Endothelial cell of umbilical vein (primary cell): ENCODE measurements at places on chromosomes 5 and 9. TPM values are rescaled to one million over a fixed set of nuclear protein-coding genes. Genes with fewer than 3 reads are reported as not detected.

The PTGDS gene
- not detected in 2 replicates for total RNA-seq

The STX17 gene
- 14.8 and 17.6 TPM in 2 replicates for total RNA-seq

- DNase-seq = no peak
- H3K4me3 ChIP-seq = no peak overlapping the region
- no peaks in the 10 kb centered on the region for H3K4me1 ChIP-seq
- H3K27ac ChIP-seq = no peak overlapping the region
Measured at GRCh38 chr5:86824637-86825036, 206.9 kb downstream of the COX7C start.

GRCh38 chr5:5675511-5675910 is 253.0 kb downstream of the ICE1 start:
- no peak overlapping the region for H3K4me3 ChIP-seq
- no peaks in the 10 kb centered on the region for H3K36me3 ChIP-seq
- H3K4me1 ChIP-seq = no peaks in the 10 kb centered on the region
- no peak for DNase-seq

- H3K27ac ChIP-seq = no peak overlapping the region
- no peaks in the 10 kb centered on the region for H3K36me3 ChIP-seq
- no peak overlapping the region for H3K4me3 ChIP-seq
Measured at GRCh38 chr9:127168756-127169574, 46.5 kb upstream of the ANGPTL2 start.

- H3K27ac ChIP-seq = no peak overlapping the region
- H3K36me3 ChIP-seq = peaks cover 50% of the 10 kb centered on the region
- no peak overlapping the region for H3K4me3 ChIP-seq
- no peaks in the 10 kb centered on the region for H3K27me3 ChIP-seq
- no peaks in the 10 kb centered on the region for H3K4me1 ChIP-seq
- no peak for DNase-seq
Measured at GRCh38 chr9:114359801-114360200, 28.0 kb downstream of the AKNA start.

DNA sequence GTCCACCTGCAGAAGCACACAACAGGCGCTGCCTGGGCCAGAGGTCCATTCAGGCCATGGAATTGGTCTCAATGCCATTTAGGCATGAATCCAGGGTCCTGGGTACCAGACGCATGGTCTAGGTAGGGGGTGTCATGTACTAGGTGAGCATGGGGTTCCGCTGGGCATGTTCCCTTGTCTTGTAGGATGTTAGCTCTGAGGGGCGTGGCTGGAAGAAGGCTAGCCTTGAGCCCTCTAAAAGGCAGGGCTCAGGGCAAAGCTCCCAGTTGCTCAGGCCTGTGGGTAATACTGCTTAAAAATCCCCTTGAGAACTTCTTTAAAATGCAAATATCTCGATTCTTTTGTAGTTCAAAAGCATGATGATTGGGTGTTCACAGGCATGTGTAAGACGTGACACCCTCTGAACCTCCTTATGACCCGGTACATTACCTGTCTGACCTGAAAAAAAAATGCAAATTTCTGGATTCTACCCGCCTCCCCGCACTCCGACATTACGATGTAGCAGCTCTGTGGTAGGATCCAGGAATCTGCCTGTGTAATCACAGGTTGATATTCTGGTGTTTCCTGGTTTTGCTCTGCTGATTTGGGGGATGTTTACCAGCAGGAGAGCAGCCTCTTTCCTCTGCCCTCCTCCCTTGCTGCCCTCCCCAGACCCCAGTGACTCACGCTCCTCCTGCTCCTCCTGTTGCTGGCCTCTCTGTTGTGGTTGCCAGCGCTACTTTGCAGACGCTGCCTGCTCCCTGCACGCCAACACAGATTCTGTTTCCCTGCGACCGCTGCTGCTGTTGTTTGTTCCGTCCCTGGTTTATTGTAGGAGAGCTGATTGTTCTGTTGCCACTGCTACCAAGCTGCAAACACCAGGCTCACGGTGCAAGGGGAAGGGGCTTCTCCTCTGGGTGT is 5.7 kb downstream of the TMC1 start:
- H3K36me3 ChIP-seq = no peaks in the 10 kb centered on the region
- no peaks in the 10 kb centered on the region for H3K27me3 ChIP-seq
- no peak overlapping the region for H3K4me3 ChIP-seq
- peak overlapping the region; percentile 97 for H3K27ac ChIP-seq
- DNase-seq = peak; percentile 97

GRCh38 chr9:93891549-93892310 is 63.4 kb downstream of the BARX1 start:
- DNase-seq = no peak
- H3K27ac ChIP-seq = no peak overlapping the region
- H3K27me3 ChIP-seq = no peaks in the 10 kb centered on the region
- H3K4me1 ChIP-seq = no peaks in the 10 kb centered on the region
- no peaks in the 10 kb centered on the region for H3K36me3 ChIP-seq

- no peaks in the 10 kb centered on the region for H3K36me3 ChIP-seq
- H3K27ac ChIP-seq = no peak overlapping the region
- peaks cover 3% of the 10 kb centered on the region for H3K27me3 ChIP-seq
- DNase-seq = no peak
Measured at GRCh38 chr9:95528908-95529502, 12.2 kb upstream of the PTCH1 start.

- H3K4me3 ChIP-seq = no peak overlapping the region
- H3K4me1 ChIP-seq = peaks cover 9% of the 10 kb centered on the region
- no peak overlapping the region for H3K27ac ChIP-seq
- H3K27me3 ChIP-seq = no peaks in the 10 kb centered on the region
Measured at GRCh38 chr9:109052416-109052815, 39.1 kb upstream of the CTNNAL1 start.

GRCh38 chr5:95777441-95777840 is 45.1 kb downstream of the GLRX start:
- H3K4me3 ChIP-seq = no peak overlapping the region
- H3K36me3 ChIP-seq = no peaks in the 10 kb centered on the region
- H3K4me1 ChIP-seq = peaks cover 24% of the 10 kb centered on the region
- H3K27me3 ChIP-seq = no peaks in the 10 kb centered on the region
- no peak for DNase-seq
- H3K27ac ChIP-seq = no peak overlapping the region

GRCh38 chr5:34914671-34915138 is 599 bp downstream of the RAD1 start:
- no peaks in the 10 kb centered on the region for H3K27me3 ChIP-seq
- H3K36me3 ChIP-seq = no peaks in the 10 kb centered on the region
- DNase-seq = no peak
- peaks cover 28% of the 10 kb centered on the region for H3K4me1 ChIP-seq
- H3K27ac ChIP-seq = peak overlapping the region; percentile 64

DNA sequence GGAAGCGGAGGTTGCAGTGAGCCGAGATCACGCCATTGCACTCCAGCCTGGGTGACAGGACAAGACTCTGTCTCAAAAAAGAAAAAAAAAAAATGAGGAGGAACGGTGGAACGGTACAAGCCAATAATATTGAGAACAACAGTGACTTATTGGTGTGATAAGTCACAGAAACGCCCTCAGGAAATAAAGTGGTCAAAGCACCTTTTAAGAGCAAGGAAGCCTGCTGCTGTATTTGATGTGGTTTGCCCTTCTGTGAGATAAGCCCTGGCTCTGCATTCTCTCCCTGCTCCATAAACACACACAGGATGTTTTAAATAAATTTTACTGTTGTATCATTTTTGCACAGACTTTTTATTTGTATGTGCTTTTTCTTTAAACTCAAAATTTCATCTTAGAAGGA is 269.9 kb upstream of the MSX2 start:
- no peaks in the 10 kb centered on the region for H3K4me1 ChIP-seq
- DNase-seq = no peak
- H3K36me3 ChIP-seq = no peaks in the 10 kb centered on the region
- H3K27me3 ChIP-seq = no peaks in the 10 kb centered on the region

GRCh38 chr5:10647640-10648039 is 83.8 kb downstream of the ANKRD33B start:
- no peaks in the 10 kb centered on the region for H3K36me3 ChIP-seq
- H3K27ac ChIP-seq = no peak overlapping the region
- peaks cover 3% of the 10 kb centered on the region for H3K4me1 ChIP-seq
- no peak for DNase-seq
- H3K4me3 ChIP-seq = no peak overlapping the region
- no peaks in the 10 kb centered on the region for H3K27me3 ChIP-seq

GRCh38 chr5:125244531-125244930 is 498.1 kb upstream of the ZNF608 start:
- DNase-seq = no peak
- H3K27ac ChIP-seq = no peak overlapping the region
- H3K27me3 ChIP-seq = no peaks in the 10 kb centered on the region
- H3K4me1 ChIP-seq = no peaks in the 10 kb centered on the region
- no peaks in the 10 kb centered on the region for H3K36me3 ChIP-seq

DNA sequence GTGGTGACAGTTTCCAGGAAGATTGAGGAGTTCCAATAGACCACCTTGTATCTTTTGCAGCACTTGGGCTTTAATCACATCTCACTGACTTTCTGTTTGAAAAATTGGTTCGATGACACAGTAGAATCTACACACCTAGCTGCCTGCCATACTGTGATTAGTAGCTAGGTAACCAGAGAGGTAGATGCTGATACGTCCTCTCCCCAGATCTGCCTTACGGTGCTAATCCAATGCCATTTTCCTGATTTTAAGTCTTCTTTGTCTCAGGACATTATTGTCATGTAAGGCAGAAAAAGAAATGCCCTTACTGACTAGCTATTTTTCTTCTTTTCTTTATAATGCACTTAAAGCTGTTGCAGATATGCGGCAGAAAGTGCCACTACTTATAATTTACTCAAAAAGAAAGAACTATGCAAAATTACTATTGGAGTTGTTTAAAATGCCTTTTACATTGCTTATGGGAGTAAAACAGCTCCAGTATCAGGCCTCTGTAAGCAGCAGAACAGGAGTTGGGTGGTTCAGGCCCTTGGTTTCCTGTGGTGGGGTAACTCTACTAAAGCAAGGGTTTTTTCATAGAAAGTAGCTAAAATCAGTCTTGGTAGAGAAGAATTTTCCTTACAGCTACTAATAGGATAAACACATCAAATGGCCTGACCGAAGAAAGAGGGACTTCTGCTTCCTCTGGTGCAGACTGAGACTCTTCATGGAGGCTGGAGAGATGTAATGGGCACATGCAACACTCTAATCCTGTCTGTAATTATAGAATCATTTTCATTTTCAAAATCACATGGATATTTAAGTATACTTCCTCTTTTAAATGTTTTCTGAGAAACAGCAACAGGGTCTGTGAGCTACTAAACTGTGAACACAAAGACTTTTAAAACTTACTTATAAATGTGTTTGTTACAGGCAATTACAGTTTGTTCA is 177.2 kb downstream of the MAPKAP1 start:
- no peak overlapping the region for H3K4me3 ChIP-seq
- no peak overlapping the region for H3K27ac ChIP-seq
- no peak for DNase-seq
- no peaks in the 10 kb centered on the region for H3K36me3 ChIP-seq
- H3K27me3 ChIP-seq = no peaks in the 10 kb centered on the region
- peaks cover 15% of the 10 kb centered on the region for H3K4me1 ChIP-seq

DNA sequence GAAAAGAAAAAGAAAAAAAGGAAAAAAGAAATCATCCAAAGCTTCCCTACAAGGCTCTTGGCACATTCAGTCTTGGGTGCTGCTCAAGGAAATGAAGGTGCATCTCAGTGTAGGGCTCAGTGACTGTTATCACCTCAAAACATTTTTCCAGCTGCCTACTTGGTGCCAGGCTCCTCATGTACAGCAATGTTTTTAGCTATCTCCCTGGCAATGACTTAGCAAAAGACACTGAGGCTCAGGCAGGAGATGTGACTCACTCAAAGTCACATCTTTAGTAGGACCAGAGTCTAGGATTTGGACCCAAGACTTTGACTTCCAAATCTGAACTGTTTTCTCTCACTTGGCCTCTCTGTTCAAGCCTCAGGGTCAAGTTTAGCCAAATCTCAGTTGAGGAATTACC is 264.2 kb downstream of the CRB2 start:
- H3K36me3 ChIP-seq = no peaks in the 10 kb centered on the region
- no peak for DNase-seq
- H3K27me3 ChIP-seq = no peaks in the 10 kb centered on the region
- no peaks in the 10 kb centered on the region for H3K4me1 ChIP-seq

DNA sequence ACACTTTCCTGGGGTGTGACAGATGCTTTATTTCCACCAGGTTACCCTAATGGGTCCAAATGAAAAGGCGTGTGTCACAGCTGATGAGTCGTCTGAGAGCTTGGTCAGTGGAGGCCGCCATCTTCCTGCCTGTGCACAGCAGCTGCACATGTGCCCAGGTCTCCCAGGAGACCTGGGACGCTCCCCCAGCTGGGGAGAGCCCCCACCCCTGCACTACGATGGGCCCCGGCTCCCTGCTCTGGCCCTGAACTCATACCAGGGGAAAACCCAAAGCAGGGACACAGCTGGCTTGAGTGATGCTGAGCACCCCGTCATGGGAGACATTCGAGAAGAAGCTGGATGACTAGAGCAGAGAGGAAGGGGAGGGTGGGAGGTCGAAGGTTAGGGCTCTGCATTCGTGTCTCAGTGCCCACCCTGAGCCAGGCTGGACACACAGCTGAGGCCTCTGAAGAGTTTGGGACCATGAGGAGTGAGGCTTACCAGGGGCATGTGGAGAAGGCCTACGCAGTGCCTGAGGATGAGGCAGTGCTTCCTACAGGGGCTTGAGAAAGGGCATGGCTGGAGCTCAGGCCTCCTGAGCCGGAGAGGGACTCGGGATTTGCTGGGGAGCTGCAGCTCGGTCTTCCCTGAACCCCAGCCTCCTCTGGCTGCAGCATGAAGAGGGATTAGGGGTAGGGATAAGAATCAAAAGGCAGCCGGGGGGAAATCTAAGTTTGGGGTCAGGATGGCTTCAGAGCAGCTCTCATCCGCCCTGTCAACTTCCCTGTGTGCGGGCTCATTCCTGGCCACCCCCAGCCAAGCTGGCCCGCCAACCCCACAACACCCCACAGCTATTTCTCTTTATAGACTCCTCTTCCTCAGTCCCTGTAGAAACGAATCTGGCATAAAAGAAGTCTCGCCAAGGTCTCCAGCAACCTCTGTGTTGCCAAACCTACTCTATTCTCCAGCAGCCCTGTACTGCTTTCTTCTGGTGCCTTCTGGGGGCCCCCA is 42.2 kb upstream of the RNU6ATAC start:
- DNase-seq = no peak
- peaks cover 8% of the 10 kb centered on the region for H3K4me1 ChIP-seq

DNA sequence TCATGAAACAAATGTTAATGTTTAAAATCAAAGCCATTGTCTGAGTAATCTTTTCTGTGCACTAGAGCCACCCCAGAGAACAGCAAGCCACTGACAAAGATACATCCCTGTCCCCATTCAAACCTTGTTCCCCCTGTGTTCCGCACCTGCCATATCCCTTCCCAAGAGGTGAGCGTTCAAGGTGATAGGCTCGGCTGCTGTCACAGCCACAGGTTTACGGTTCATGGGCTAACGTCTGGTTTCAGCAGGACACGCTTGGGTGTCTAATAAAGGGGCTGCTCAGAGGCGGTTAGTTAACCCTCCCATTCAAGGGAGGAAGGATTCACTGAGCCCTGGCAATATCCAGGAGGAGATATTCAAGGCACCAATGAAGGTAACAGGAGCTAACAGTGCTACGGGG is 24.5 kb upstream of the LAMC3 start:
- no peak overlapping the region for H3K4me3 ChIP-seq
- no peak overlapping the region for H3K27ac ChIP-seq

- no peak overlapping the region for H3K4me3 ChIP-seq
- peak overlapping the region; percentile 7 for H3K27ac ChIP-seq
- H3K27me3 ChIP-seq = no peaks in the 10 kb centered on the region
- no peaks in the 10 kb centered on the region for H3K4me1 ChIP-seq
- no peaks in the 10 kb centered on the region for H3K36me3 ChIP-seq
- DNase-seq = peak; percentile 6
Measured at GRCh38 chr5:5270958-5271785, 131.0 kb downstream of the ADAMTS16 start.
